T-helper 2 cell (primary cell): ENCODE measurements at places on chromosomes 4 and X.

- DNase-seq = no peak
These were observed 36.5 kb downstream of the FGFBP1 start for GRCh38 chr4:15901998-15902397.

DNA sequence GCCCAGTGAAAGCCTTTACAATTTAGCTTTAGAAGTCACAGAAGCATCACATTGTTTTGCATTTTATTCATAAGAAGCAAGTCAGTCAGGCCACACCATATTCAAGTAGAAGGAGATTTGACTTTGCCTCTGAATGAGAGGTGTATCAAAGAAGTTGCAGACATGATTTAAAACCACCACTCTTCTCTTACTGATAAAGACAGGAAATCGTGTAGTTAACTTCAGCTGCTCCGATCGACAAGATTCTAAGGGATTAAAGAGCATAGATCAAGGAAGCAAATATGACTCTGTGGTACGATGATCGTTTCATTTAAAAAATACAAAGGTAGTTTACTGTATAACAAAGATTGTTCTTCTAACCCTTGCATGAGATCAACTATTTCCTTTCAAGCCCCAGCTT, 328.0 kb upstream of the PPP1R2C start:
- no peak for DNase-seq

- no peak for DNase-seq
These were observed 40.9 kb downstream of the TSPAN5 start for GRCh38 chr4:98617358-98618047.

GRCh38 chr4:113328514-113328913, 279.1 kb downstream of the ANK2 start:
- DNase-seq = no peak

- DNase-seq = no peak
These were observed 607.1 kb upstream of the DIPK2B start for GRCh38 chrX:45807572-45808425.
